ENCODE measurements at places on chromosomes 3 and 15.
A peak's percentile ranks its signal among the peaks of the same experiment; 100 is the strongest.

DNA sequence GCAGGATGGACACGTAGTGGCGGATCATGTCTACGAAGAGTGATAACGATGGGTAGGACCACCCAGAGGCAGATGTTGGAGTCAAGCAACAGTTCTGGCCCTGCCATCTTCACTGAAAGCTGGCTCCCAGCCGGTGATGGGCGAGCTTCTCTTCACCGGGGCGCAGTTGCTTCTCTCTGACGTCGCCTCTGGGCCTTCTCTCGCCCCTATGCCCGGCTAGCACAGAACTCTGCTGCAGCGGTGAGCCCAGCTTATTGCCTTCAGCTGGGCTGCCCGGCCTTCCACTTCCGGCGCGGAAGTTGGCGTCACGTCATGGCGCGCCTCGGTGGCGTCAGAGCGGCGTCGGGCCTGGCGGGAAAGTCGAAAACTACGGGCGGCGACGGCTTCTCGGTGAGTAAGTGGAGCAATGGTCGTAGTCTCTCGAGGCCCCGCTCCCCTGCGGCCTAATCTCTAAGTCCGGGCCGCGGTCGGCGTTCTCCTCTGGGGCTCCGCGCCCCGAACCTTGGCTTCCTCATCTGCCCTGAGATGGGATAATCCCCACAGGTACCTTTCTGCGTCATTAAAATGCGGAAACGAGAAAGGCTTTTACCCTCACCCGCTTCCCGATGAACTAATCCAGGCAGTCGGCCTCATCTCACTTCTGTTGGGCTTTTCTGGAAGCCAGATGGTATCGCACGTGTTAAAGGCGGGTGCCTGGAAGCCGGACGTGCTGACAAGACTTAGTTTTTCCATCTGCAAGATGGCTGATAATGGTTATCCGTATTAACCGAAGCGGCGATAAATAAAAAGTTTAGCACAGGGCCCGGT lies at the start of gene FANCD2:
TSS of gene FANCD2 (plus strand) at position 354 of the 807 bp plus-strand sequence. CDS start 2,221 bp downstream, outside the sequence.
- no peak for DNase-seq

GRCh38 chr3:195102609-195103467 lies 168.1 kb downstream of the XXYLT1 start:
- peak; percentile 55 for DNase-seq

GRCh38 chr3:45498532-45498931 lies 96.0 kb upstream of the LIMD1 start:
- no peak for DNase-seq

GRCh38 chr3:129360705-129361460 lies 67.6 kb downstream of the EFCAB12 start:
- peak; percentile 54 for DNase-seq

GRCh38 chr3:45235409-45235808 lies 9.3 kb upstream of the TMEM158 start:
- DNase-seq, result no peak

DNA sequence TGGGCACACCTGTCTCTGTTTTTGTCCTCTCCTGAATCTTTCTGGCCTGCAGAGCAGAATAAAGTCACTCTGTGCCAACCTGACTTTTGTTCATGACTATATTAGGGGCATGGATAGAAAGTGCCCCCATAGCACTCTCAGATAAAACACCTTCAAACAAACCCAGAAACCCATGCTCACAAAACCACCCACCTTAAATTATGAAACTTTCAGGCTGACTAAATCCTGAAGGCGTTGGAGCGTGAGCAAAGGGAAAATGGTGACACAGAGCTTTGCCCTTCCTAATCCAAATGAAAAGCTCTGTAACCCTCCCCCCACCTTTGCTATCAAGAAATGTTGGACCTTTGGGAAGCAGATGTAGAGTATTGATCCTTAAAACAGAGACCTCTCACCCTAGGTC lies 138.9 kb downstream of the IGF1R start:
- no peak for DNase-seq

GRCh38 chr3:126551121-126551838 lies 7.5 kb downstream of the C3orf22 start:
- no peak for DNase-seq

DNA sequence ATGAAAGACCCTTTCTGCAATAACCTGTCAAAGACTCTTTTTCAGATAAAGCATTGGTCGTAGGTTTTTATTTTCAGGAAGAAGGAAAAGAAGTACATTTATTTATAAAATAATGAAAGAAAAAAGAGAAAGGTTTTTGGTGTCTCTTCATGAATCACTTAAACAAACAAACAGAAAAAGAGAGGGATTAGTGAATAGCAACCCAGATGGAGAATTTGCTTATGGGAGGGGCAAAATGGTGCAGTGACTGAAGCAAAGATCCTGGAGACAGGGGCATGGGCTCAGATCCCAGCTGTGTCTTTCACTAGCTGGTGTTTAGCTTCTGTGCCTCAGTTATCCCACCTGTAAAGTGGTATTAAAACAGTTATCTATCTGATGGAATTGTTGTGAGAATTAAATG lies 78.6 kb upstream of the PFN2 start:
- no peak for DNase-seq

GRCh38 chr15:69606921-69607500 lies 154.4 kb downstream of the RPLP1 start:
- DNase-seq, result peak; percentile 89

GRCh38 chr3:148168347-148168746 lies 529.4 kb upstream of the AGTR1 start:
- no peak for DNase-seq

- no peak for DNase-seq
Observed at GRCh38 chr3:52162250-52162872, 8.1 kb upstream of the POC1A start.

DNA sequence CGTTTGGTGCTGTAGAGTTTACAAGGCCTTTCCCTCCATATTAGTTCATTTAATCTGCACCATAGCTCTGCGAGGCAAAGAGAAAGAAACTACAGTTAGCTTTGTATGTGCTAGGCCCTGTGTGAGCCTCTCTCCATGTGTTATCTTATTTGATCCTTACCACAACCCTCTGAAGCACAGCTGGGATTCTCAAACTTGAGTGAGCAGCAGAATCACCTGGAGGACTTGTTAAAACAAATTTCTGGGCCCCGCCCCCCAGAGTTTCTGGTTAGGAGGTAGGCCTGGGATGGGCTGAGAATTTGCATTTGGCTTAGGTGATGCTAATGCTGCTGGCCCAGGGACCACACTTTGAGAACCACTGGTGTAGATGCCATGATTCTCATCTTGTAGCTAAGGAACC lies 12.3 kb downstream of the CA12 start:
- no peak for DNase-seq

- DNase-seq, result no peak
Observed at GRCh38 chr3:13951184-13951583, 71.3 kb upstream of the WNT7A start.

GRCh38 chr15:85718271-85718971 lies 76.3 kb downstream of the KLHL25 start:
- no peak for DNase-seq

GRCh38 chr3:171970301-171970788 lies 69.0 kb upstream of the FNDC3B start:
- no peak for DNase-seq

- peak; percentile 59 for DNase-seq
Observed at GRCh38 chr3:185250247-185250646, 3.6 kb downstream of the EHHADH start.

- no peak for DNase-seq
Observed at GRCh38 chr15:31169558-31169957, 68.0 kb upstream of the TRPM1 start.
